ENCODE measurements at places on chromosomes 12 and 14. TPM values are rescaled to one million over a fixed set of nuclear protein-coding genes. Genes with fewer than 3 reads are reported as not detected.

- no peak for DNase-seq
Observed at GRCh38 chr12:97168804-97169203, 261.7 kb downstream of the NEDD1 start.

- no peak for DNase-seq
Observed at GRCh38 chr12:28527631-28528249, 337.5 kb downstream of the CCDC91 start.

- DNase-seq = no peak
Observed at GRCh38 chr12:104569346-104570173, 112.8 kb downstream of the CHST11 start.

Gene TDRD9
- not detected for total RNA-seq

DNA sequence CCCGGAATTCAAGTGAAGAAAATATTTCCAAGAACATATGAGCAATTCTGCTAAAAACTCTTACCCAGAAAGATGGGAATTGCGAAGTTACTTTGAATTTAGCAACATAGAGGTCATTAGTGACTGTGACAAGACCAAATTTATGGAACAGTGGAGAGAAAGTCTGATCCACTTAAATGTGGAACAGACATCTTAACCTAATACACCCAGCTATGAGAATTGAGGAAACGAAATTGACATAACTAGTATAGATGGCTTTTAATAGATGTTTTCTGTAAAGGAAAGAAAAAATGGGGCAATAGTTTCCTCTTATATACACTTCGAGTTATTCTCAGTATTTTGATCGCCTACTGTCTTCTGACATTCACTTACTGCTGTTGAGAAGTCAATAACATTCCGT lies 4.6 kb downstream of the OVCH1 start:
- DNase-seq = no peak

Gene GPR132
- total RNA-seq = not detected

DNA sequence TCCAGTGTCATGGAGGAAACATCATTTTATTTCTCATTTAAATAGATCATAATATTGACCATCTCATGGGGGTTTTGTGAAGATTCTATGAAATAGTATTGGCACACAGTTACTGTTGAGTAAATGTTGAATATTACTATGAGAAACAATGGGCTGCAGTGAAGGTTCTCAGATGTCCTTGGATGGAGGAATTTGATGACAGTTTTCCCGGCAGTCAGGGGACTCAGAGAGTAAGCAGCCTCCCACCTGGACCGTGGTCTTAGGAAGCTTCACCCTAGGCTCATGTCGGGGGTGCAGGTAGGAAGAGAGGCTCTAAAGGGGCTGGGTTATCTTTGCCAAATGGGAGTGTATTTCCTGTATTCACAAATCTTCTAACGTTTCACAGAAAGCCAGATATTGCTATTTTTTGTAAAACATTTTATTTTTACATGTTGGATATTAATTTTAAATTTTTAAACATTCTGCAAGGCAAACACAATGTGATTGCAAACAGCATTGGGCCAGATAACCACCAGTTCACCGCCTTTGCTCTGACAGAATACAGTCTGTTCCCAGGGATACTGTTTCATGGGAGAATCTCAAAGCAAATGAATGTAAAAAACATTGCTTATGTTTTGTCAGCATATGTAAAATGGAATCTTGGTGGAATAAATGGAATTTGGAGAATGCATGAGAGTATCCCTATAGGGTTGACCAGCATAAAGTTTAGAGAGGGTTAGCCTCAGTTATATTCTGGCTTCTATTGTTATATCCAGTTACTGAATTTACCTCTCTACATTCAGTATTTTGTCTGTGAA lies 380.8 kb upstream of the TMEM132C start:
- DNase-seq = no peak

DNA sequence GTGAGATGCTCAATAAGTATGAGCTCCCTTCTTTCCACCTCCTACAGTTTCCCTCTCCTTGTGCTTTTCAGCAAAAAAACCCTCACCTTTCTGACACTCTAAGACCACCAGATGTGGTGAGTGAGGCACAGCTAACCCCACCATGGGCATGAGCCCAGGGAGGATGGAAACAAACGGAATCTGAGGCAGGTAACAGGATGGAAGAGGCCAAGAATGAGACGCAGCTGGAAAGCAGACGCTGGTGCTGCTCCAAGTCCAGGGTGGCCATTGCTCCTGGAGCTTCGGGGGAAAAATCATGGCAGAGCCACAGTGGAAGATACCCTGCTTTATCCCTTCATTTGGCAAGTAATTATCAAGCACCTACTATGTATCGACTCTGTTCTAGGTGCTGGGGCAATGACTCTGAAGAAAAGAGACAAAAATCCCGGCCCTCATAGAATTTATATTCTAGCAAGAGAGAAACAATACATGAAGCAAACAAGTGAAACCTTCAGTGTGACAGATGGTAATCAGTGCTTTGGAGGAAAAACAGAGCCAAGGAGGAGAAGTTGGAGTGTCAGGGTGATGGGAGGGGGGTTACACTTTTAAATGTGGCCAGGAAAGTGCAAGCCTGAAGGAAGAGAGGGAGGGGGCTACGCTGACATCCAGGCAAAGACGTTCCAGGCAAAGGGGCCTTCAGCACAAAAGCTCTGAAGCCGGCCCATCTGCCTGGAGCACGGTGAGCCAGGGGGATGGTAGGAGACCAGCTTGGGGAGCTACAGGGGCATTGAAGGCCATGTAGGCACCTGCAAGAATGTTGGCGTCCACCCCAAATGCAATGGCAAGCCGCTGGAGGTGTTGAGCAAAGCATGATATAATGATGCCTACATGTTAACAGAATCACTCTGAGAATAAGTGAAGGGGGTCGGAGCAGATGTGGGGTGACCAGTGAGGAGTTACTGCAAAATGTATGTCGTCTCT lies 154.2 kb downstream of the DPF3 start:
- no peak for DNase-seq

DNA sequence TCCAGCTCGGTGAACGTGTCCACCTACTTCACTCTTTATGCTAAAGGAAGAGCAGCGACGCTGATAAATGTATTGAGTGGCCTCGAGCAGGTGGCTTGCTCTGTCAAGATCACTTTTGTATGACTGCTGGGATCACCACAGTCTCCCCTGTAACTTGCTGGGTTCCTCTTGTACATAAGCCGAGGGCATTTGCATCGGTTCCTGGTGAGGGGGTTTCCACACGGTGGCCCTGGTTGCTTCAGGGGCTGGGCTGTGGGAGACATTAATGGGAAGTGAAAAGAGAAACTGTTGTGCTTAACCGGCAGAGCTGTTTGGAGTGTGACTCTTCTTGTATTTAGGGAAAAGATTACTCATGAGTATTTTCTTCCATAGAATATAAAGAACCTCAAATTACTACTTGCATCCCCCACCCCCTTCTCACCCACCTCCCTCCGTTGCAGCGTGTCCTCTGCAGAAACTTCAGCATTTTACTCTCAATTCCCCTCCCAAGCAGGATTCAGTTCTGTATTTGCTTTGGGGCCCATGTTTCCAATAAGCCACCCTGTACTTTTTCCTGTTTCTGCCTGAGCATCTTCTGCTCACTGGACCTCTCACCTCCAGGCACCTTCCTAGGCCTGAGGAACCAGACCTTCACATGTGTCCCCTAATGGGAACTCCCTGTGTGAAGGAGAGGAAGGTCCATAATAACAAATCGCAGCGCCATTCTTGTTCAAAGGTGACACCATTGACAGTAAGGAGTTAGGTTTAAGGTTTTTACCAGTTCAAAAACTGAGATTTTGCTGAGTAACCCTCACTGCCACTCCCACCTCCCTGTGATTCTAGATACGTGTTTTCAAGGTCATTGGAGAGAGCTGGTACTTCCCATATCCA lies 187.0 kb downstream of the ETV6 start:
- DNase-seq = no peak

DNA sequence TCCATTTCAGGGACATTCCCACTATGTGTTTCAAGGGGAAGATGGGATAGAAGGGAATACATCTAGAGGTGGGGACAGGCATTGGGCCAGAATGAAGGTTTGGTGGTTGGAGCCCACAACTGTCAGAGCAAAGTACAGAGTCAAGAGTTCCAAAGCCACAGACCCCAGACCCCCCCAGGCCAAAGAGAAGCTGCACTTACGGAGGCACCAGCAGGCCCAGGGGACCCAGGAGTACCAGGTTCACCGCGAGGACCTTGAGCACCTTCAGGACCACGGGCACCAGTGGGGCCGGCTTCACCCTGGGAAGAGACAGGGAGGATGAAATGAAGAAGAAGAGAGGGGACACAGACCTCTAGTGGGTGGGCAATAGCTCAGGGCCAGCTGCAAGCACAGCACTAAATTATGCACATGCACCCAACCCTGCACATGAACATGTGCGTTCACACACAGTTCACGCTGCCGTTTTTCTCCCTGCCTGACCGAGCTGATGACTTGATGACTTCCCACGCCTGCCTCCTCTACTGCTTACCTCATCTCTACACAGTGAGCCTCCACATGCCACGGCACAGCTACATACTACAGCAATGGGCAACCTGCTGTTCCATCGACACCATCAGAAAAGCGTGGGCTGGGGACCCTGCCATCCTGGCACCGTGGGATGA lies 16.7 kb downstream of the COL2A1 start:
- no peak for DNase-seq

DNA sequence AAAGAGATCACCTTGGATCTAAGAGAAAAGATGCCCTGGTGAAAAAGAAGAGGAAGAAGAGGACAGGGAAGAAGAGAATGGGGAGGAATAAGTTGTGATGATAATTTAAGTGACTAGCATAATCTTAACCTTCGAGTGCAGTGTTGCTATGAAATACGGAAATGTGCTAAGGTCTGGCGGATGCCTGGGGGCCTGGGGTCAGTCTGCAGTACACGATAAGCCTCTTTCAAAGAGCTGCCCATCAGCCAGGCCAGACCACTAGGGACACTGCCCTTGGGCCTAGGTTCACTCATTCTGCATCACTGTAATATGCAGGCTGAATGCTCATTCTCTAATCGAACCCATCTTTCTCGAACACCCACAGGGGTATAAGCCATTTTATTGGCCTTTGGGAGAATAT lies 83.4 kb downstream of the PLEKHG3 start:
- no peak for DNase-seq

Gene ZFHX2
- total RNA-seq = 0.43 TPM

Gene KRT7
- total RNA-seq = 23.1 TPM

- peak; percentile 38 for DNase-seq
Observed at GRCh38 chr14:89507926-89508460, 91.0 kb upstream of the FOXN3 start.

DNA sequence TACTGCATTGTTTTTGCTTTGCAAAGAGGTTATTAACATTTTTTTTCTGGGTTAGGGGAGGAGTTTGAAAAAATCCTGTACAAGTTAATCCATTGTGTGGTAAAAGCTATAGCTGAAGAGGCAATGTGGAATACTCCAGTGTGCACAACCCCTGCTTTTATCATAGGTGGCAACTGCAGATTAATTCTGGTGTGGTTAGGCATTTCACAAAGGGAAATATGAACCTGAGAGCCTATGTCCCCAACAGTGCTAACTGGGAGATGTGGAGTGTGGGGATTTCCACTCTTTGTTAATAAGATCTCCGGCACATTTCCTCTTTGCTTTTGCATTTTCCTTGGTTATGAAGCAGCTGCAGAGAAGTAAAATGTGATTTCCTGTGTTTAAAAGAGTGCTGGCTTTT lies 33.6 kb downstream of the PRORP start:
- DNase-seq = no peak

GRCh38 chr14:64388533-64389285 lies 556 bp downstream of the MTHFD1 start:
- DNase-seq = no peak

DNA sequence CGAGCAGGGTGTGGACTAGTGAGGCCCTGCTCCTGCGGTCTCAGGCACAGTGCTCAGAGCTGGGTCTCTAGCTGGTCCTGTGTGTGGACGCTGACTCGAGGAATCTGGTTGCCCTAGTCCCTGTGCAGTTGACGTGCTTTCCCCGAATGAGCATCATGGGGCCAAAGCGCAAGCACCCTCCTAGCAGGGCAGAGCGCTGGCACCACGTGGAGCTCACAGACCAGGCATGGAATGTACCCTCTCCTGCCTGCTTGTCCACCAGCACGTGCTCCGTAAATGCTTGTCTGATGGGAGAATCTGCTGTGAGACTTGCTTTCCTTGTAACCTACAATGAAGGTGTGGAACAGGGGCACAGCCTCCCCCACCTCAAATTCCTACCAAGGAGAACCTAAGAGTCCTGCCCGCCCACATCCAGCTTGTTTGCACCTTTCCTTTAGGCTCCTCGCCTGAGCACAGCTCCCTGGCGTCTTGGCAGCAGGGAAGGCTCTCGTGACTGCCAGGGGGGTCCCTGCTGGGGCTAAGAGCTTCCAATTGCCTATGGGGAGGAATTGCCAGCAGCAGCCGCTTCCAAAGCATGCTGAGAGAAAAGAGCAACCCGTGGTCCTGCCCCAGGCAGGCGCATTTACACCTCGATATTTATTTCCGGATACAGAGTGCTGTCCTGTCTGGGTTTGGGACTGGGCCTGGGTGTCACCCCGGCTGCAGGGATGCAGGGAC lies 125.0 kb downstream of the PIWIL1 start:
- no peak for DNase-seq

DNA sequence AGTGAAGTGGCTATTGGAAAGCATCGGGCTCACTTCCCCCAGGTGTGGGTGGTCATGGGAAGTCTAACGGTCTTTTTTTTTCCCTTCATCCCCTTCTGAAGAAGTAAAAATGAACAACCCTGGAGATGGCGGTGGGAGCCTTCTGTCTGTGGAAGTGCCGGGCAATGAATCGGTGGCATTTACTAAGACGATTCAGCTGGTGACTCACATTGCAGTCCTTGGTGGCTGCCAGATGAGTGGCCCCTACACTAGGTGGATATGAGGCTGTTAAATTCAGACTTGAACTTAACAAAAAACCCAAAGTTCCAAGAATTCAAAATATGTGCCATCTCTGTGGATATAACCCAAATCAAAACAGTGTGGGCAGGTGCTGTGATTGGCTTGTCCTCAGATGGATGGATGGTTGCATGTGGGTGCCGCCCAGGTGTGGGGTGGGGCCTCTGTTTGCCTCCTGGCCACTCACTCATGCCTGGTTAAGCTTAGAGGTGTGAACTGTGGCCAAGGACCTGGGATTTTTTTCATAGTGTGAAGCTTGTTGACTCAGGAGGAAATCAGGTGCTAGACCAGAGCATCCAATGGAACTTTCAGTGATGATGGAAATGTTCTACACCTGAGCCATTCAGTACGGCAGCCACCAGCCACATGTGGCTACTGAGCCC lies 176.7 kb upstream of the NOS1 start:
- DNase-seq = no peak

DNA sequence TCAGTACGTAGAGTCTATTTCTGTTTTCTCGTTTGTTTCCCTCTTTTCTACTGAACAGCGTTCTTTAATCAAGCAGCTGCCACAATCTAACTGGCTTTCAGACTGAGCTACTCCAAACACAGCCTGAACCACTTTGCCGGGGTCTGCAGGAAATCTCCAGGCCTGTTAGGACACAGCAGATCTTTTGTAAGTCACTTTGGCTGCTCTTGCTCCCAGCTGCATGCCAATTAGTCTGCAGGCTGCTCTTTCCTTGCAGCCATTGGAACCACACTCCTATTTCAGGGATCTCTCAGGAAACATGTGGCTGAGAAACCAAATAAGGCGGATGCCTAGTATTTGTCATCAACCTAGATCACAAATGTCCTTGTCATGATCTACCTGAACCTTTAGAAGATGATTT lies 73.6 kb downstream of the TMTC1 start:
- no peak for DNase-seq
